ENCODE measurements at places on chromosomes 16 and 17.
A peak's percentile ranks its signal among the peaks of the same experiment; 100 is the strongest.

DNA sequence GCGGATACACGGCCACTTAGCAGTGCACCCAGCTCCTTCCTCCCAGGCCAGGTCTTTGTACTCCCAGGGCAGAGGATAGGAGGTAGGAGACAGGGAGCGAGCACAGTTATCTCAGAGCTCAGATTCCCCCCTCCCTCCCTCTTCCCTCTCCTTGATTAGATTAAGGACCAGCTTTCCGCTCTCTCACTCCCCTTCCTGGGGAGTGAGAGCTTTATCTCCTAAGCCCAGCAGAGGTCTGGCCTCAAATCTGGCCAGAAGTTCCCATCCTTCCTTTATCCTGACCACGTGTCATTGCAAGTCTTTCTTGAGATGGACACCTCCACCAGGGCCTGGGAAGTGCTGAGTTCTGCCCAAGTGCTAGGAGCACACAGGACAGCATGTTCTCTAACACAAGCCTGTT lies 5.1 kb downstream of the ARL4D start:
- no peak for DNase-seq

DNA sequence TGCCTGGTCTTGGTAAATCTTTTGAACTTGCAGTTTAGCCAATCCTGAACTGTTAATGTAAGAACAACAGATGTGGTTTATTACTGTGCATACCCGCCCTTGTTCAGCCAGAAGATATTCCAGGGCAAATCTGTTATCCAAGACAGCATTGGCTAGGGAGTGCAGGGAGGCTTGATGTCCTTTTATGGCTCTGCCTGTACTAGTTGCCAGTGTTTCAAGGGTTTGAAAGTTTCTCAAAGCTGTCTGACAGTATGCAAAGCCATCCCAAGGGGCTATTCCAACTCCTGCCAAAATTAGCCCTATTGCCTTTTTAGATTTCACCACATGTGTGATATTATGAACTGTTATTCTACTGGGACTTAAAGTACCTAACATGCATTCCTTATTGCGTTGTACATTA lies 30.1 kb downstream of the LCMT1 start:
- no peak for DNase-seq

- no peak for DNase-seq
Measured at GRCh38 chr16:7555459-7555858, 222.8 kb downstream of the RBFOX1 start.

DNA sequence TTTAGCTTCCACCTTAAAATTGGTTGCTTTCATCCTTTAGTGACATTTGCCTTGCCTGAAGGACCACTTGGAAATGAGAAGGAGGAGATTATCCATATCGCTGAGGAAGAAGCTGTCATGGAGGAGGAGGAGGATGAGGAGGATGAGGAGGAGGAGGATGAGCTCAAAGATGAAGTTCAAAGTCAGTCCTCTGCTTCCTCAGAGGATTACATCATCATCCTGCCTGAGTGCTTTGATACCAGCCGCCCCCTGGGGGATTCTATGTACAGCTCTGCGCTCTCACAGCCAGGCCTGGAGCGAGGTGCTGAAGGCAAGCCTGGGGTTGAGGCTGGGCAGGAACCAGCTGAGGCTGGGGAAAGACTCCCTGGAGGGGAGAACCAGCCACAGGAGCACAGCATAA lies 11.5 kb upstream of the TMEM106A start:
- no peak for DNase-seq

DNA sequence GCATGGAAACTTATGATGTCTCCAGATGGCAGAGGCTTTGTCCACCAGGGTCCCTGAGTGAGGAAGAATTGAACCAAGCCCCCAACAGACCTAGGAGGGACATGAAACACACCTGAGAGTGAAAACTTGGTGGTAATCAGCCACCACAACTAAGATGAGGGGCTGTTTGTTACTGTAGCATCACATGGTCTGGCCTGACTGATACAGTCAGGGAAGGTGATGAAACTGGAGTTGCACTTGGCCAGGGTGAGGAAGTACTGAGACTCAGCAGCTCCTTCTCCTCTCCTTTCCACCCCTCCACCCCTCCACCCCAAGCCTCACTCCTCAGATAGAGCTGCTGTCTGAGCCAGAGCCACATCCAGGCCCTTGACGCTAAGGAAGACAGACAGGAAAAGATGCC lies 37.2 kb downstream of the C16orf82 start:
- DNase-seq, result no peak

- no peak for DNase-seq
Measured at GRCh38 chr16:61432421-61432820, 603.8 kb downstream of the CDH8 start.

DNA sequence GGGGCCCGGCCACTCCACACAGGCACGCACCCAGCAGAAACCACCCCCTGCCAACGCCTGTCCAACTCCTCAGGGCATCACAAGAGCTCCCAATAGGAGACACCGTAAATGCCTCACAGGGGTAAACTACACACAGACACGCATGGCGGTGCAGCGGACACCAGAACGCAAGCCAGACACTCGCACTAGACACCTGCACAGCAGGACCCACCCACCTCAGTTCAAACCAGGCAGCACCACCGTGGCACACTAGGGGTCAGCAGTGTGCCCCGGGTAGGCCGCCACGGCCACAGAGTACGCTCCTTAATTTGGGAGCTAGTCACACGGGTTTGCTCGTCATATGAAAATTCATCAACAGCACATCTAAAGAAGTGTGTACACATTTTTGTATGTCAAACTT lies 3.4 kb downstream of the SLC38A10 start:
- peak; percentile 54 for DNase-seq

- DNase-seq, result no peak
Measured at GRCh38 chr16:83185902-83186301, 559.1 kb downstream of the CDH13 start.

GRCh38 chr16:17416461-17417311 lies 54.1 kb downstream of the XYLT1 start:
- DNase-seq, result peak; percentile 11

DNA sequence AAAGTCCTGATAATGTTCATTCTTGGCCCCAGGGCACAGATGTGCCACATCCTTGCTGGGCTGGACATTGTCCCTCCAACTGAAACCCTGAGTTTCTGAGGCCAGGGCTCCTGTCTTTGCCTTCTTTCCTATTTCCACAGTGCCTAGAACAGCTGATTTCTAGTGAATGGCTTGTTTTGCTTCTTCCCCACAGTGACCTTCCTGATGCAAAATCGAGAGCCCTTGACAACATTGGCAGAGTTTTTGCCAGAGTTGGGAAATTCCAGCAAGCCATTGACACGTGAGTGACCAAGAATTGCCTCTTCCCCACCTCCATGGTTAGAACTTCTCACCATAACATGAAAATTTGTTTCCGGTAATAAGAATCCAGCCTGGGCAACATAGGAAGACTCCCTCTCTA lies 14.5 kb downstream of the ODAD4 start:
- no peak for DNase-seq

GRCh38 chr16:56227936-56228335 lies 36.6 kb downstream of the GNAO1 start:
- DNase-seq, result no peak

- DNase-seq, result no peak
Measured at GRCh38 chr17:56510554-56511342, 82.8 kb upstream of the NOG start.

- no peak for DNase-seq
Measured at GRCh38 chr17:35618628-35619027, 31.5 kb downstream of the AP2B1 start.

GRCh38 chr17:59155439-59156177 lies at the start of gene PRR11:
Gene PRR11 (plus strand): TSS chr17:59155746. CDS start chr17:59169753, 14,007 bp downstream.
- DNase-seq, result peak; percentile 87

GRCh38 chr16:4389051-4389955 lies 17.7 kb downstream of the VASN start:
- no peak for DNase-seq

DNA sequence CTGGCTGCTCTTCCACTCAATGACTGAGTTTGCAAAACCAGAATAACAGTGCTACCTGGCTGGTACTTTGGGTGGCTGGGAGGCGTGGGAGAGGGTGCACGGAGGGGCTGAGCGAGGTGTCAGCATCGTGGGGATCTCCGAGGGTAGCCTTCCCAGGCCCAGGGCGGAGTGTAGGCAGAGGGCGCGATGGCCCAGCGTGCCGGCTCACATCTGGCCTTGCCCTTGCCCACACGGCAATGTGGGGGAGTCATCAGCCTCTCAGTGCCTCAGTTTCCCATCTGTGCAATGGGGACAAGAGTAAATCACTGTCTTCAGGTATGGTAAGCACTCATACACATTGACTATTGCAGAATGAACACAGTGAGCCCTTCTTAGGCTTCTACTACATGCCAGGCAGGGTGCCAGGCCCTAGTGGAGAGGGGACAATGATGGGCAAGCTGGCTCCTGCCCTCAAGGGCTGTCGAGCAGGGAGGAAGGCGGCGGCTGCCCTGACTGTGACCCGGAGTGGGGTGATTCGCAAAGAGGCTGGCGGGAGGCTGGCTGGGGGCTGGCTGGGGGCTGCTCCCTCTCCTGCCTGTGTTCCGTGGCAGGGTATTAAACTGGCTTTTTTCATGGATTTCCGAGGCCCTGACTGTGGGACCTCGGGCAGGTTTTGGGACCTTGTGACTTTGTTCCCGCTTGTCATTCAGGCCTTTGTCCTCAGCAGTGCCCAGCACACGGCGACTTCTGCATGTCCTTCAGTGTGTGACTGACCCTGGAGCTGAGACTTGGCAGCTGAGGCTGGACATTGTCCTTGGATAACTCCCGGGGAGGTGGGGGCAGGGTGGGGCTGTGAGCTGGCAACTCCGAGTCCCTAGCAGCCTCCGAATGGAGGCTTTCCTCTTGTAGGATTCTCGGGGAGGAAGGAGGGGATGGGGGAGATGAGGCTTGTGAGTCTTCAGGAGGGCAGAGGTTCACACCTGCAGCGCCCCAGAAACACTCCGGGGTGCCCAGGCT lies 243.1 kb downstream of the SEC14L1 start:
- no peak for DNase-seq

DNA sequence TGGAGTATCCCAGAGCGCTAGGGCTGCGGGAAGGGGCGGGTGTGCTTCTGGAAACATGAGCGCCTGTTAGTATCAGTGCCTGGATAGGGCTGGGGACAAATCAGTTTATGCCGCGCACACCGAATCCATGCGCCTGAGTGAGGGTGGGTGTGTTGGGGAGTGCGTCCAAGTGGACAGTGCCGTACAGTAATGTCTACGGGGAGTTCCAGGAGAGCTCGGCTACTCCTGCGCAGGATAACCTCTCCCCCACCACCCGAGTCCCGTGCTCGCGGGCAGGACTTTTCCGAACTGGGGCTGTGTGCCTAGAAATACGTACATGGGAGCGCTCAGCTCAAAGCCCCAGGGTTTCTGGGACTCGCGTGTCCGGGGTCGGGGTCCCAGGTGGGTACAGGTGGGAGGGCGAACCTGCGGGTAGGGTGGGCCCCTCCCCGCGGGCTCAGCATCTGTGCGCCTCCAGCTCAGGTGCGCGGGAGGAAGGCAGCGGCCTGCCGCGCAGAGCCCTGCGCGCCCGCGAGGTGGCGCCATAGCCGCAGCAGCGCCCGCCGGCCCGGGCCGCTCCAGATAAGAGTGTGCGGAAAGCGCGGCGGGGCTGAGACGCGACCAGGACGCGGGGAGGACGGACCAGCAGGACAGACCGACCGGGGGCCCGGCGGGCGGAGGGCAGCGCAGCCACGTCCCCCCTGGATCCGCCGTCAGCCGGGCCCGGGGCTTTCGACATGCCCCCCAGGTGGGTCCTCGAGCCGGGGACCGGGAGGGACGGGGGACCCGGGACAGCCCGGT lies at the start of gene HIC1:
Gene HIC1 (plus strand): TSS at position 592 of the 780 bp plus-strand sequence. CDS start 1,588 bp downstream, outside the sequence.
- peak; percentile 73 for DNase-seq

- DNase-seq, result no peak
Measured at GRCh38 chr16:88974080-88974915, 2.7 kb downstream of the CBFA2T3 start.

DNA sequence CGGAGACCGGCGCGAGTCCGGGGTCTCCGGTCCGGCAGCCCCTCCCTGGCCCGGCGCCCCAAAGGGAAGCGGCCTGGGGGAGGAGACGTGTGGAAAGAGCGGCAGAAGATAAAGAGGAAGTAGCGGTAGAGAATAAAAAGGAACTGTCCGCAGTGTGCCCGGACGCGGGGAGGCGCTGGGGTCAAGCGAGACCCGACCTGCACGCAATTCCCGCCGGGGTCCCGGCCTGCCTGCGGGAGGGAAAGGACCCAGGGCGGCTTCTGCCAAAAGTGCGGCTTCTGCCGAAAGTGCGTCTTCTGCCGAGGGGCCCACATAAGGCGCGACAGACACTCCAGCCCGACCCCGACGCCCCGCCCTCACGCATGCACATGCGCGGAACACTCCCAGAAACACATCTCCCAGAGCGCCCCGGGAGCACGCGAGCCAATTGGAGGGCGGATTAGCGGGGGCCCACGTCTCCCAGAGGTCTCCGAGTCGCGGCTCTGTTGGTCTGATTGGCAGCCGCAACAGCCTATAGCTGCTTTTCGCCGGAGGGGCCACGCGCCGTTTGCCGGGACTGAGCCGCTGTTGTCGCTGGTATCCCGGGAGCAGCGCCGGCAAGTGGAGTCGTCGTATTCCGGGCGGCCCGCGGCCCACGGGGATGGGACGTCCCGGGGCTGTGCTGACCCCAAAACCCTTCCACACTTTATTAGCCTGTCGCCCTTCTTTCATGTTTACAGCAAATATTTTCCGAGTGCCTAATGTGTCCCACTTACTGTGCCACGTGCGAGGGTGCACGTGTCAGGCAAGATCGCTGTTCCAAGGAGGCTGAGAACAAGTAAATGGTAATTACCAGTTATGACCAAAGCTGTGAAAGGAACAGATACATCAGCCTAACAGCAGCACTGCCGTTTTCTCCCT lies 8.0 kb upstream of the MEFV start:
- DNase-seq, result peak; percentile 91

Data from activated CD8-positive, alpha-beta memory T cell treated with anti-CD3 and anti-CD28 coated beads for 1 hour (primary cell).